Cortex of kidney (tissue), 1 donor: ENCODE measurements at places on chromosomes 1 and 21.
A peak's percentile ranks its signal among the peaks of the same experiment; 100 is the strongest.

- no peak for DNase-seq
Measured at GRCh38 chr1:212035835-212036605, 472 bp downstream of the DTL start.

- no peak for DNase-seq
Measured at GRCh38 chr1:234559902-234560676, 49.9 kb downstream of the IRF2BP2 start.

GRCh38 chr1:226945106-226945857 is 5.2 kb downstream of the COQ8A start:
- DNase-seq: no peak

GRCh38 chr1:168554603-168555483 is 11.0 kb upstream of the XCL2 start:
- no peak for DNase-seq

DNA sequence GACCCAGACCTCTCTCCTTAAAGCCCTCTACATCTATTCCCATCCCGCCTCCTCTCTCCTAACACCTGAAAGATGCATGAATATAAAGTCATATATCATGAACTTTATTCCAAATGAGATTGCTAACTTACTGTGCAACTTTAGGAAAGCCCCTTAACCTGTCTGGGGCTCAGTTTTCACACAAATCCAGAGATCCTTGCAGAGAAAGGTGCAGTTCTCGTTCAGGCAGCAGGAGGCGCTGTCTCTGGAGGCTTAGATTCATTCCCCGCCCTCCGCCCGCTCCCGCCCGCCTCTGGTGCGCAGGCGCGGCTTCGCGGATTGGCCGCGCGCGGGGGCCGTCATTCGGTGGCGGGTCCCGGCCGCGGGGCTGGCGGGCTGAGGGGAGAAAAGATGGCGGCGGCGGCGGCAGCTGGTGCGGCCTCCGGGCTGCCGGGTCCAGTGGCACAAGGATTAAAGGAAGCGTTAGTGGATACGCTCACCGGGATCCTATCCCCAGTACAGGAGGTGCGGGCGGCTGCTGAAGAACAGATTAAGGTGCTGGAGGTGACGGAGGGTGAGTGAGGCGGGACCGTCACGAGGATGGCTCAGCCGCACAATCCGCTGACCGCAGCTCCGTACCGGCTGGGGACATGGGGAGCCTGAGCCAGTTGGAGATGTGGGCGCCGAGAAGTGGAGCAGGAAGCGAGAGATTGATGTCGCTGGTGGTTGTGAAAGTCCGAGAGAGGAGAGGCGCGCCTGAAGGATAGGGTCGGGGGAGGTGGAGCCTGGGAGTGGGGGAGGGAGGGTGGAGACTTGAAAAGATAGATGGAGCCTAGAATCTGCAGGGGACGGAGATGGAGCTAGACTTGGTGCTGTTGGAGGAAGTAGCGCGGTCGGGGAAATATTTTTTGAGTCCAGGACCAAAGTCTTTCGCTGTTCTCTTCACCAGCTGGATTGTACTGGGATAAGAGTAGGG is at the start of gene IPO9:
Gene IPO9 (plus strand): TSS at position 338 of the 955 bp plus-strand sequence. CDS start 53 bp downstream, at position 391.
- DNase-seq: peak; percentile 39

DNA sequence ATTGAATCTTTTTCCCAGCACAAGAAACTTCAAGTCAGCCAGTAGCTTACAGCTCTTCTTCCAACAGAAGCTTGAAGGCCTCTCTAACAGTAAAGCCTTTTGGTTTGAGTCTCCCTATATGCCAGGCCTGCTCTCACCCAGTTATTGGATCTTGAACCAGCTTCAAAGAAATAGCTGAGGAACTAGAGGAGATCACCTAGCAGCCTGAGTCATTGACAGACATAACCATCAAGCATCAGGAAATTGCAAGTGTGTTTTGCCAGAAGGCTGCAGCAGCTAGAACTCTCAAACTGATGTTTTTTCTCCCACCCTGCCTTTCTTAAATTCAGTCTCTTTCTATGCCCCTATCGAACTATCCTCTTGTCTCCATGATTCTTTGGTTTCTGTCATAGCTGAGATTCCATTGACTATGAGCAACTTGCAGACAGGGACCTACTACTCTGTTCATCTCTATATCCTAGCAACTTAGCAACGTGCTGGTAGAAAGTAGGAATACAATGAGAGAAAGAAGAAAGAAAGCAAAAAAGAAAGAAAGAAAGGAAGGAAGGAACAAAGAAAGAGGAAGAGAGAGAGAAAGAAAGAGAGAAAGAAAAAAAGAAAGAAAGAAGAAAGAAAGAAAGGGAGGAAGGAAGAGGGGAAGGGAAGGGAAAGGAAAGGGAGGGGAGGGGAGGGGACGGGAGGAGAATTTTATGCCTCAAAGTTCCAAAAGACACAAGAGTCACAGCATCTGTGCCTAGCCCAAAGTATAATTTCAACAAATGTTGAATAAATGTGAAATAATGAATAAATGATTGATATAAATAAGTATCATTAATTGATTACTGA is 60.0 kb upstream of the FGGY start:
- no peak for DNase-seq

DNA sequence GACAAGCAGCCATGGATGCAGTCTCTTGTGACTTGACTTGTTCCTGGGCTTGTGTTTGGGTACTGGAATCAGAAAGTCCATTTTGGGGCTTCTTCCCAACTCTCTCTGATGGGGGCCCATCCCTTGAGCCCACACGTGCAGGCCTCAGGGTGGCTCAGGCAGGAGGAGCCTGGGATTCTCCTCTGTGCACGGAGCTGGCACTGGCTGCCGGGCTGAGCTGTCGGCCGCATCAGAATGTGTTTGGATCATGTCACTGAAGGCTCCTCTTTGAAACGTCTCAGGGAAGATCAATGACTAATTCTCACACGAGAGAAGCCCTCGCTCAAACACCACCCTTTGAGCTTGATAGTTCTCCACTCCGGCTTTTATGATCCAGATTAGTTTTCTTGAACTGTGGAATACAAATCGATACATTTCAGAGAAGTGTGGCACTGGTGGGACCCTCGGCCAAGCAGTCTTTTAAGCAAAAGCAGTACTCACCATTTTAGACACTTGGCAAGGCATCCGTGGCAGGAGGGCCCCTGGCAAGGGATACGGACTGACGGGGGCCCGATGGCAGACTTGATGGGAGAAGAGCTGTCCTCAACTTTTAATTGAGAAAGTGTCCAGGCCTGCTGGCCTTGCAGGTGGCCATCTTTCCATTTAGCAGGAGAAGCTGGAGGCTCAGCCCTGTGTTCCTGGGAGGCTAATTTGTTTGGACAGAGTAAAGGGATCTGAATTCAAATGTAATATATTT is 220.7 kb upstream of the C1orf174 start:
- DNase-seq: no peak

- DNase-seq: no peak
Measured at GRCh38 chr1:215529111-215529510, 38.0 kb upstream of the KCTD3 start.
